ENCODE measurements at places on chromosomes 1 and 21.

DNA sequence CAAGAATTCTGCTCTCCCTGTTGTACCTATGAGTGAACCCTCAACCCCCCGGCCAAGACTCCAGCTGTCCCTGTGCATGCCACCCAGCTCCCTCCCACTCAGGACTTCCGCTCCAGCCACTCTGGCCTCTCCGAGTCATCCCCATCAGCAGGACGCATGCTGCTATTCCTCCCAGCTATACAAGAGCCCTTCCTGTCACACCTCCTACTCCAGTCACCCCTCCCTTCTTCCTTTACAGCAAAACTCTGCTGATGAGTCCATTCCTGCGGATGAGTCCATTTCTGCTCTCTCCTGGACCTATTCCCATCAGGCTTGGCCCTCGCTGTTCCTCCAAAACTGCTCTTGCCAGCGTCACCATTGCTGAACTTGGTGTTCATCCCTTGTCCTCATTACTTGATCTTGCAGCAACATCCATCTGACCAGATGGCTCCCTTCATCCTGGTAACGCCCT, 42.2 kb downstream of the H3-3A start:
- DNase-seq, result no peak

DNA sequence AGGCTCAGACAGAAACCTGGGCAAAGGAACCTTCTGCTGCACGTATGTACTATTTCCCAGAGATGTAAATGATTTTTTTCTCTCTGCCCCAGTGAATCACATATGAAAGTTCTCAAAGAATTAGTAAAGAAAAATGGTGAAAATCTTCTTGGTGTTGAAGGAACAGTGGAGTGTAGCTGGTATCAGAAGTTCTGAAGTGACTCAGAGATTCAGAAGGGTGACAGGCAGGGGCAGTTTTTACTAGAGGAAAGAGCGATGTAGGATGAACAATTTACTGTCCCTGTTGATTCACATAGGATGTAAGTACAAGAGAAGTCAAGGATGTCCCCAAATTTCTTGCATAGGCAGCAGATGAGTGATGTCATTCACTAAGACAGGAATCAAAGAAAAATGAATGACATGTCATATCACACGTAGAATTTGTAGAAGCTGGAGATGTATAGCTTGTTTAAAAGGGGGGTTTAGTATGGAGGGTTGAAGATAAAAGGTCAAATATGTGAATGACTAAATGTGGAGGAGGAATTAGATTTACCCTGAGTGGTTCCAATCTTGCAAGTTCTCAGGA, 26.4 kb downstream of the WLS start:
- no peak for DNase-seq

GRCh38 chr1:165383599-165384405, 27.3 kb upstream of the LMX1A start:
- DNase-seq, result no peak

GRCh38 chr21:15098181-15098580, 33.4 kb upstream of the NRIP1 start:
- no peak for DNase-seq

GRCh38 chr1:39406533-39407450, 84.6 kb upstream of the BMP8A start:
- no peak for DNase-seq

DNA sequence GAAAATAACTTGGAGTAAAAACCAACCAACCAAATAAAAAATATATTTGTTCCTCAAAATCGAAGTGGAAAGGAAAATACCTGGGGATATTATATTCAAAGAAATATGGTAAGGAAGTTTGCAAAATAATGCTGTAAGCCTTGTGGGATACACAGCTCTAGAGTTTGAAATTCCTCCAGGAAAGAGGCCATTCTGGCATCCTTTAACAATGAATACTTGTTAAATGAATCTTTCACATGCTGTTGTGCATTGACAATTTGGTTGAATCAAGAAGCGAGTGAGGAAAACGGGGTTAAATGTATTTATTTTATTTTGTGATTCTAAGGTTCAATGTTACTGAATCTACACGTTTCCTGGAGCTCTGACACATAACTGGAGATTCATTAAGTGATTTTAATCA, 30.5 kb upstream of the NTNG1 start:
- no peak for DNase-seq

- no peak for DNase-seq
These were observed 153.4 kb downstream of the C1orf94 start for GRCh38 chr1:34330061-34330460.

GRCh38 chr21:44407493-44407892, 47.8 kb upstream of the LRRC3 start:
- no peak for DNase-seq

DNA sequence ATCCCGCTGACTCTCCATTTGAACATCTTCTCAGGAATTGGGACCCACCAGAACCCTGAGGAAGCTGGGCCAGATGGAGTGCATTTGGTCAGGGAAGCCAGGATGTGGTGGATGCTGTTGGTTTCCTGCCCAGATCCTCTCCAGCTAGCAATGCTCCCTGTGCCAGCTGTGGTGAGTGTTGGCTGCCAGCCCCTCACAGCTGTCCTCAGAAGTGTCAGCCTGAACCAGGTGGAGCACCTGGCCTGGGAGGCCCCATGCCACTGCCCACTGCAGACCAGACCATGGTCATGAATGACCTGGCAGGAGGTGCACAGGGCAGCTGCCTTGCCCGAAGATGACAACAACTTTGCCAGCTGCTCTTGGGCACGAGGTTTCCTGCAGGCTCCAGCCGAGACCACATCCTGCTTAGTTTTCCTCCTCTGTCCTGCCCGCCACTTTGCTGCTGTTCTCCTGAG, 54.4 kb downstream of the PRSS38 start:
- DNase-seq, result peak; percentile 97

DNA sequence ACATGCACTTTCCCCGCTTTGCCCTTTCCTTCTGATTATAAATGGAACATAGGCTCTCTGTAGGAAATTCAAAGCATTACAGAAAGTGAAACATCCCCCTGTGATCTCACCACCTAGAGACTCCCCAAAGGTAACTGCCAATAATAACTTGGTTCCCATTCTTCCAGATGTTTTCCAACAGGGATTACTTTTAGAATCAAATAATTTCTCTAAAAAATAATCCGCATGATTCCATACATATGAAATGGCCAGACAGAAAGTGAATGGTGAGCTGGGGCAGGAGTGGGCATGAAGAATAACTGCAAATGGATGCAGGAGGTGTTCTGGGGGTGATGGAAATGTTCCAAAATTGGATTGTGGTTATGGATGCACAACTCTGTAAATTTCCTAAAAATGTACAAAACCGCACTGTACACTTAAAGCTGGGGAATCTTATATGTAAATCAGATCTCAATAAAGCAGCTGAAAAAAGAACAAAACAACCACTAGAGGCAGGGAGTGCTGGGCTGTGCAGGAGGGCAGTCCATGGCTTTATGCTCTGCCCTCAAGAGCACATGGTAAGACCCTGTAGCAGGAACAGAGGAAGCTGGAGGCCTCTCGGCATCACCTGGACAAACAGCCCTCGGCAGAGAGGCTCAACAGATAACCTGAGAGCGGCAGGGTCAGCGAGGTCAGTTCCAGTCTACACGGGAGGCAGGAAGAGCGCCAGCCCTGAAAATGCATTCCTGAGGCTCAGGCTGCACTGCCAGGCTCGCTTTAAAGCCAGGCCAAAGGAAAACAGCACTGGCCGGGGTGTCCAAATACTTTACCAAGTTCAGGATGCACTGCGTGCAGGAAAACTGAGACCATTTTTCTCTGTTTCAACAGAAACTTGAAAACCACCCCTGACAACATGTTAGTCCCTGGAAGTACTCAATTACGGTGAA, 39.7 kb downstream of the CAPZB start:
- DNase-seq, result no peak

GRCh38 chr1:24745711-24746413, 615 bp downstream of the CLIC4 start:
- DNase-seq, result no peak

- DNase-seq, result no peak
These were observed 206.2 kb downstream of the SMYD3 start for GRCh38 chr1:246300626-246301549.

DNA sequence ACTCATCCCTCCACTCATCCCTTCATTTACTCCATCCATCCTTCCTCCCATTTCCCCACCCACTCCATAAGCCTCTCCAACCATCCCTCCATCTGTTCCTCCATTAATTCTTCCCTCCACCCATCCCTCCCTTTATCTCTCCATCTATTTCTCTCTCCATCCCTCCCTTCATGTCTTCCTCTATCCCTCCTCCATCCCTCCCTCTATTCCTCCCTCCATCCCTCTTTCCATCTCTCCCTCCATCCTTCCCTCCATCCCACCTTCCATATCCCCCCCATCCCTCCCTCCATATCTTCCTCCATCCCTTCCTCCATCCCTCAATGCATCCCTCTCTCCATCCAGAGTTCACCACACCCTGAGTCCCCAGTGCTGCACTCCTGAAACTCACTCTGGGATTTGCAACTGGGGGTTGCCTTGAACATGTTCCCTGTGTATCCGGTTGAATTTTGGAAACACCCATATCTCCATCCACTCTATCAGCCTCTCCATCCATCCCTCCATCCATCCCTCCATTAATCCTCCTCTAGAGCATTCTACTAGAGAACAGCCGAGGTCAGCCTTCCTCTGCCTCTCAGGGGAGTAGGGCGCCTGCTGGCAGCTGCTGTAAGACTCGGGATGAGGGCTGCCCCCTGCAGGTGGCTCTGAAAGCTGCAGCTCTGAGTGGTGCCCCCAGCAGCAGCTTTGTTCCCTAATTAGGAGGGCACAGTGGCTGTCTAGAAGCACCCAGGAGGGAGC, 39.4 kb downstream of the ABCG1 start:
- DNase-seq, result peak; percentile 10

DNA sequence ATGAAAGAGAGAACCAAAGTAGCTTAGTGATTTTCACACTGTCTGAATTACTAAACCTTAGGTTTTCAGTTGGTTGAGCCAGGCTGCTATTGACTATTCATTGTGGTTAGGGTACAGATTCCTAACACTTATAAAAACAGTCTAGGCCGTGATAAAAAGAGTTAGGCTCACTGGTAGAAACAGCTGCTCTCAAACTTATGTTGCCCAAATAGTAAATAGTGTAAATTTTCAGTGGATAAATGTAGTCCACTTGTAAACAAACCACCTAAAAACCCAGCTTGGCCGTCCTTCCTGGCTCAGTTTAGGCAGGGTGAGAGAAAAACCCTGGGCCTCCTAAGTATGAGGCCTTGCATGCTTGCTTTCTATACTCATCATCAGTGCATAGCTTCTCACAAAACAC, 34.9 kb downstream of the ARID1A start:
- no peak for DNase-seq

- no peak for DNase-seq
These were observed 340.4 kb downstream of the DISC1 start for GRCh38 chr1:231966983-231967382.

DNA sequence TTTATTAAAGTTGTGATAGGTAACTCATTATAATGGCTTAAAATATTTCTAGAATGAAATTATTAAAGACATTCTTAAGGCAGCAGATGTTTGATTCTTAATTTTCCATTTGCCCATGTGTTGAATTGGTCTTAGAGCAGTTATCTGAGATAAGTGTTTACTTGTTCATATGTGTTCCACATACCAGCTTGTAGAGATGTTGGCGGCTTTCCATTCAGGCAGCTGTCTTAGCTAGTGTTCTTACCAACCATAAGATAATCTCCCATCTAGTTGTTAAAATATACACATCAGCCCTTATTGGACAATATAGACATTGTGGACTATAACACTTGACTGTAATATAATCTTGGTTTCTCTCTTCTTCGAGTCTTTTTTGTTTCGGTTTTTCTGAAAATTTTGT, 1372.9 kb upstream of the ADGRL2 start:
- DNase-seq, result no peak

DNA sequence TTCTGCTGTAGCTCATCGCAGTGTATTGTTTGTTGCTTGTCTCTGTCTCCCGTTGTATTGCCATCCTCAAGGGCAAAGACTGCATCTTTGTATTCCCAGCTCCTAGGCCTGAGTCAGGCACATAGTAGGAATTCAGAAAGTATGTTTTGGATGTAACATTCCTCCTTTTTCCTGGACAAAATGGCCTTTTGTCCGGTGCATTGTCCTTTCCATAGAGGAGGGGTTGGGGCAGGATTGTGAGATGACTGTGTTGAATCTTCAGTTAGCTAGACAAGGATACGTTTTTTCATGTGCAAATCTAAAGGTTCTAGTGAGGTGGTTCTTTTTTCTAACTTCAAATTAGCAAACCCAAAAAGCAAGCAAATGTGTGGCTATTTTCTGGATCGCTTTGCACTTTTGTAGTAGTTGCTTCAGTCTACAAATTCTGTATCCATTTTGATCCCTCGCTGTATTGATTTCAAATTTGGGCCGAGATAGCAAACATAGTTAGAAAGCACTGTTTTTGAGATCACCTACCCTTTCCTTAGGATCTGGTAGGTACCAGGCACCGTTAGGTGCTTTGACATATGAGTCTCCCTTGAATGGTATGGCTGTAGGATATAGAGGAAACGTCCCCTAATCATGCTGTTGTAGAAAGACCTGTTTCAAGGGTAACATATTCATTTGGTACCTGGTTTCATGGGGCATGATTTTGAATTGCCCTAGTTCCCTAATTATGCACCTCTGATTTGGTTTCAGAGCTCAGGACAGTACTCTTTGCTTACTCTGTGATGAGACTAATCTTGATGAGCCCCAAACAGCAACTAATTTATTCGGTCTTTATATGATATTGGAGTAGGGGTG, 1.2 kb downstream of the PPP1R8 start:
- no peak for DNase-seq

- no peak for DNase-seq
These were observed 39.9 kb downstream of the EPHA2 start for GRCh38 chr1:16116002-16116401.

GRCh38 chr1:23902321-23903278, 10.6 kb downstream of the CNR2 start:
- DNase-seq, result no peak

GRCh38 chr21:39923476-39923875, 56.2 kb downstream of the PCP4 start:
- no peak for DNase-seq

DNA sequence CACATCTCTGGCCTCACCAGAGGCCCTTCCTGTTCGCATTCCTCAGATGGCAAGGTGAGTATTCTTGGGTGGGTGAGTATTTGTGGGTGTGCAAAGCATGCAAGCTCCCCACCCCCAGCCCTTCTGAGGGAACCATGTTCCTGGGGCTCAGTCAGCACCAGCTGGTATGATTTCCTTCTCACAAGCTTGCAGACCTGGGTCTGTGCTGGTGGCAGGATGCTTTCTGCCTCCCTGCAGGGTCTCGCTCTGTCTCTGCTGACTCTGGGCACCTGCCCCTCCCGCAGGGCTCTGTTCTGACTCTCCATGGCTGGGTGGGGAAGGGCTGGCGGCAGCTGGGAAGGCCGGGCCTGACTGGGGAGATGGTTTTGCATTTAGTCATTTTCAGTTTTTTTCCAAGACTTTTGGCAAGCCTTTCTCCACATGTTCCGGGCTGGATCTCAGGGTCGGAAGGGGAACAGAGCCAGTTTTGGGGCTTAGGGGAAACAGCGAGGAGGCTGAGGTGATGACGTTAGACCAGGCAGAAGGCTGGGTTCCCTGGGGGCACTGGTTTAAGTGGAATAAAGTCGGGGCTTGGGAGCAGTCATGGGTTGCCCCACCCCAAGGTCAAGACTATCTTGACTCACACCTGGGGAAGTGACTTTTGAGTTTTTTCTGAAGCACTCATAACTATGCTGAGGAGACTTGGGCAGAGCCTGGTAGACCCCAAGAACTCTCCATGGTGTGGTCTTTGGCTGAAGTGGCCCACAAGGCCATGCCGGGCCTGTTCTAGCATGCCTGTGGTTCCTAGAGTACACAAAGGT, 6.2 kb downstream of the RASSF5 start:
- peak; percentile 56 for DNase-seq

Measured in HFF-Myc (cell line).